ENCODE measurements at places on chromosomes 2 and 18.

DNA sequence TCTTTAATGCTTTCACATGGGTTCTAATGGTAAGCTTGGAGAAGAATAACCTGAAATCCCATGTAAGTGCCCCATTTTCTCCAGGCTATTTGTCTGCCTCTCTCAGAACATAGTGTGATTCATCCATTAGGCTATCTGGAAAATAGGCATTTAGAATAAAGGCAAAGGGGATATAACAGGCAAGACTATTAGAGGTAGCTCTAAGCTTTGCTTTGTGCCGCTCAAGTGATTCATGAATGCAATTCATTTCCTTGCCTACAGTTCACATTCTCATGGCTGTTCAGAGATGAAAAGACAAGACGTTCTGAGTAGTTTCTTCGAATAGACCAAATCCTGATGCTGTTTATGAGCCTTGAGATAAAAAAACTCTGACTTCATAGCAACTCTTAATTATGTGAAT, 101.7 kb downstream of the ANKRD44 start:
- DNase-seq = no peak

DNA sequence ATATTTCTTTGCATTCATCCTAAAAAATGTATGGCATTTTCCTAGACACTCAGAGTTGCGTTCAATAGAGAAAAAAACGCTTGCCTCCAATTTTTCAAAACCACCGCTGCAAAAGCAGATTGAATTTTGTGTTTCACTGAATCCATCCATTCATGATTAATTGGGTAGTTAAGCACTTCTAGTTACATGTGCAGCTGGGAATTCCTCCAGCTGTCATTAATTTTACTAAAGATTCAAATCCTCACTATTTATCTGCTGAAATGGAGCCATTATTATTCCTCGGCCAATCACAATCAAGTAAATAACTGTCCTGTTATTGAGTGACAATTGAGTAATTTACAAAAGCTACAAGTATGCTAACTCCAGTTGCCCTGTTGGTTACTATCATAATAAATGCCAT, 75.8 kb upstream of the ARL5A start:
- DNase-seq = no peak

DNA sequence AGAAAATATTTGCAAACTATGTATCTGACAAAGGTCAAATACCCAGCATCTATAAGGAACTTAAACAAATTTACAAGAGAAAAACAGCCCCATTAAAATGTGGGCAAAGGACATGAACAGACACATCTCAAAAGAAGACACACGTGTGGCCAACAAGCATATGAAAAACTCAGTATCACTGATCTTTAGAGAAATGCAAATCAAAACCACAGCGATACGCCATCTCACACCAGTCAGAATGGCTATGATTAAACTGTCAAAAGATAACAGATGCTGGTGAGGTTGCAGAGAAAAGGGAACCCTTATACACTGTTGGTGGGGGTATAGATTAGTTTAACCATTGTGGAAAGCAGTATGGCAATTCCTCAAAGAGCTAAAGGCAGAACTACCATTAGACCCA, 64.3 kb upstream of the RBMS1 start:
- DNase-seq = no peak

- DNase-seq = no peak
Observed at GRCh38 chr2:143190431-143190830, 61.2 kb downstream of the ARHGAP15 start.

DNA sequence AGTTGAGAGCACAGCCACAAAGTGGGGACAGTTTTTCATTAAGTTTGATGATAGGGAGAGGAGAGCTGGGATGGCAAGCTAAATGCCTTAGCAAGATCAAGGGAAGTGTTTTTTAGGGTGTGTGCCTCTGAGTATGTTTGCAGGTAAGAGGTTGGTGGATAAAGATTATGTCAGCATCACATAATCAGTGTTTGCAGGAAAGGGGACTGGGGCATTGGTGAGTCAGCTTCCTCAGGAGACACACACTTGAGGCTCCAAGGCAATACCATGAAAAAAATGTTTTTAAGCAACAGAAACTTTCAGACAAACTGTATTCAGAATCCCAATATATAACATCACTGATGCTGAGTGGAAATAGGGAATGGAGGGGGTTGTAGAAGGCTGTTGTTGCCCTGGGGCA, 25.4 kb upstream of the DTNB start:
- DNase-seq = no peak

DNA sequence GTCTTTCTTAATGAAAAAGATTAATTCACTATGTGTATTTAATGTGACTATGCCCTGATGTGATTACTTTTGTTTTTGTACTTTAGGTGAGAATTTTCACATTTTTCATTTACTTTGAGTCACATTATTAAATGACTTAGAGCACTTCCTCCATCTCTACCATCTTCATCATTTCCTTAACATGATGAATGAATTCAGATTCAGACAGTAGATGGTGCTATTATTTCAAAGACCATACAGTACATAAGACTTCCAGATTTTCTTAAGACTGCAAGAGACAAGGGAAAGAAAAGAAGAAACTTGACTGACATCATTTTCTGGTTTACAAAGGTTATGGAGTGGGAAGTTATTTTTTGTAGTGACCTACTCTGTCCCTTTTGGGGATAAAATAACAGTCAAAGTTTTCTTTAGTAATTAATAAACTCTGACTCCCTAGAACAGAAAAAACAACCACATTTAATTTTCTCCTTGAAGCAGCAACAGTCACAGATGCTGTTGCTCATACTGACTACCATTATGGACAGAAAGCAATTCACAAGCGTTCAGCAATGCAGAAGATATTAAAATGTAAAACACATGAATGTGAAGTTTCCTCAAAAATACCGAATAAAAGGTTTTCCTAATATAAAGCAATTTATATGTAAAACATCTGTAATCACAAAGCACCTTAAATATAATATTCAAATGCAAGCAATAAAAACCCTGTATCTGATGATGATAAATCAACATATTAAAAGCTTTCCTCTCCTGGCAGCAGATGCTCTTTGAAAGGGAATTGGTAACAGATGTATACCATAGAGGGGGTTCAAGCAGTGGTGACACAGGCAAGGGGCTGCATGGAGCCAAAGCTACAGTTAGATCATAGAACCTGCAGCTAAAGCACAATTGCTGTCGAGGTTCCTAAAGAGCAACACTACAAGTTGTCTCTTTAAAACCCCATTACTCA, 1010.9 kb upstream of the NXPH2 start:
- DNase-seq = no peak

DNA sequence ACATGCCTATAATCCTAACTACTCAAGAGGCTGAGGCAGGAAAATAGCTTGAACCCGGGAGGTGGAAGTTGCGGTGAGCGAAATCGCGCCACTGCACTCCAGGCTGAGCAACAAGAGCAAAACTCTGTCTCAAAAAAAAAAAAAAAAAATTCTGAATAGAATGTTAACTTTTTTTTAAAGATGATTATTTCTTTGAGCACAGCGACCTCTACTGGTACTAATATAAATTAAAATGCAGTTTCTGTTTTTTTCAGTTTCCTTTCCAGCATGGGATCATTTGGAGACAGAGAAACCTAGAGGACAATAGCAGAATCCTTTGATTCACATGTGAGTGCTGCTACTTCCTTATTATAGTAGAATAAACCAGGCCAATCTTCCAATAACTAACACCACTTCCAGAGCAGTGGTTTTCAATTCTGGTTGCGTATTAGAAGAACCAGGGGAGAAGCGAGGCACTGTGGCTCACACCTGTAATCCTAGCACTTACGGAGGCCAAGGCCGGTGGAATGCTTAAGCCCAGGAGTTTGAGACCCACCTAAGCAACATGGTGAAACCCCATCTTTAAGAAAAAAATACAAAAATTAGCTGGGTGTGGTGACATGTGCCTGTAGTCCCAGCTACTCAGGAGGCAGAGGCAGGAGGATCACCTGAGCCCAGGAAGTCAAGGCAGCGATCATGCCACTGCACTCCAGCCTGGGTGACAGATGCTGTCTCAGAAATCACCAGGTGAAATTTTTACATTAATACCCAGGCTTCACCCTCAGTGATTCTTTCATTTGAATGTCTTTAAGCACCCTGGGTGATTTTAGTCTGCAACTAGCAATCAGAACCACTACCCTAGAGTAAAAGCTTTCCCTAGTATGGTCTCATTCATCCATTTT, 10.1 kb downstream of the SRSF7 start:
- DNase-seq = peak; percentile 42

DNA sequence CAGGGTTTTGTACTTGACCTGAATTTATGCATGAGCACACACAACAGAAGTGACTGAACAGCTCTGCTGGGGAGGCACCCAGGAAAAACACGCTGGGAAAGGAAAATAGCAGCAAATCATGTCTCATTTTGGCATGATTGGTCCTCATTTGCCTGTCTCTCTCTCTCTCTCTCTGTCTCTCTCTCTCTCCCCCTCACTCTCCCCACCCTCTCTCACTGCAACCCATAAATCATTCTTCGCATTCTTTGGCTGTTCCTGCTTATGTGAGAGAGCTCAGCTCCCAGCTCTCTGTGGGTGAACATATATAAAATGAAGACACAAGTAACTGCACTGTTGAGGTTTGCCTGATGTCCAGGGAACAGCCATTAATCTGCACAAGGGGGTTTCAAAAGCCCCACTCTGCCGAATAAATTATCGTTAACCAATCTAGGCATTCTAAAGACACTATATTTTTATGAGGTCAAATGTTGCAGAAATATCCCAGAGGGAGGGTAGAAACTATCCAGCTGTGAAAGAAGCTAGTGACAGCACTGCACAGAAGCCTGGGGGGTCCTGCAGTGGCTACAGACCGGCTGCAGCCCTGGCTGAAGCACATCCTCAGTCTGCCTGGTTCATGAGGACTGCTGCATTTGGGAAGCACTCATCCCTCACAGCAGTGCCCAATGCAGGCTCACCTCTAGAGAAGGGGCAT, 260.3 kb downstream of the AFF3 start:
- peak; percentile 11 for DNase-seq

GRCh38 chr18:6031002-6031401, 135.7 kb upstream of the TMEM200C start:
- no peak for DNase-seq
